ENCODE measurements at places on chromosomes 12 and 14.

- DNase-seq = no peak
Measured at GRCh38 chr12:89927226-89927698, 218.6 kb upstream of the ATP2B1 start.

- DNase-seq = no peak
Measured at GRCh38 chr12:2457933-2458414, 336.8 kb upstream of the FKBP4 start.

DNA sequence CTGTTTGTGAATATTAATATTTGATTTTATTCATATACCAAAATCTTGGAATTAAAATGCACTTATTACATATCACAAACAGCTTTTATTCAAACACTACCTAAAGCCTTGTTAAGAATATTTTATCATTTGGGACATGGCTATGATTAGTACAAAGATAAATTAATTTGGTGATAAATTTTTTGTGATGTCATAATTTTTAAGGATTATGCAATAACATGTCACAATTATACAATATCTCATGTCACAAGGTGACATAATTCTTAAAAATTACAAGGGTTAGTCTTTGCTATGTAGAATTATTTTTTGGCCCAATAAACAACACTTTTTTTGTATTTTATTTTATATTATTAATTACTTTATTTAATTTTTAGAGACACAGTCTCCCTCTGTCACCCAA is 113.7 kb downstream of the TMTC3 start:
- no peak for DNase-seq

GRCh38 chr12:103093499-103094106 is 136.1 kb downstream of the ASCL1 start:
- DNase-seq = no peak

GRCh38 chr12:49969027-49969426 is 3.7 kb upstream of the AQP6 start:
- DNase-seq = no peak

- no peak for DNase-seq
Measured at GRCh38 chr12:7362734-7363133, 58.9 kb downstream of the ACSM4 start.

- no peak for DNase-seq
Measured at GRCh38 chr12:50924131-50924438, 28.3 kb upstream of the HIGD1C start.

GRCh38 chr14:70359076-70359424 is 433 bp downstream of the COX16 start:
- DNase-seq = no peak

GRCh38 chr14:88882236-88882635 is 57.8 kb downstream of the TTC8 start:
- DNase-seq = no peak

DNA sequence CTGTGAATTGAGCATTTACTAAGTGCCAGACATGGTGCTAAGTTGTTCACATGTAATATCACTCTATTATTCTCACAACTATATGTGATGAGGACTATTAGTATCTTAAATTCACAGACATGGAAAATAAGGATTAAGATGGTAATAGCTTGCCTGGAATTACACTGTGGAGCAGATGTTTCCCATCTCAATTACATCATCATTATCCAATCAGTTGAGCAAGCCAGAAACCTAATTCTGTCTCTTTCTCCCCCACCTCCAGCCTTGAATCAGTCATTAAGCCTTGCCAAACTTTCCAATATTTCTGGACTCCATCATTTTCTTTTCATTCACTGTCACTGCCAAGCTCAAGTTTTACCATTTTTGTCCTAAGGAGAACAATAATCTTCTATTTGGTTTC is 287.8 kb upstream of the KITLG start:
- no peak for DNase-seq

- no peak for DNase-seq
Measured at GRCh38 chr12:52207895-52208294, 16.1 kb upstream of the KRT80 start.

DNA sequence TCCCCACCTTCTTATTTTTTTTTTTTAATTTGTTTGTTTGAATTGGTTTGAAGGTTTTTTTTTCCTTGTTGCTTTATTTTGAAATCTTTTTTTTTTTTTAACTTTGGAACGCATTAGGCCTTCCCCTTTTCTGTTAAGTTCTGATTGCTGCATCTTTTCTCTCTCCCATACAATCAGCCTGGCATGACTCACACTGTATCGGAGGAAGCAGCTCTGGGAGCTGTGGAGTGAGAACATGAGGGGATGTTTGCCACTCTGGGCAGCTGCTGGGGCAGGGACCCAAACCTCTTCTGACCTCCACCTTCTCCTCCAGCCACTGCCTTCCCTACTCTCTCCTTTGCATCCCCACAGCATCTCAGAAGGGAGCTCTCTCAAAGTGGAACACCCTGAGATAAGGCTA is 160.3 kb upstream of the FKBP4 start:
- no peak for DNase-seq

GRCh38 chr12:126860210-126860609 is 1406.8 kb upstream of the TMEM132C start:
- DNase-seq = no peak

GRCh38 chr14:24368562-24369252 is 723 bp downstream of the NFATC4 start:
- DNase-seq = no peak

DNA sequence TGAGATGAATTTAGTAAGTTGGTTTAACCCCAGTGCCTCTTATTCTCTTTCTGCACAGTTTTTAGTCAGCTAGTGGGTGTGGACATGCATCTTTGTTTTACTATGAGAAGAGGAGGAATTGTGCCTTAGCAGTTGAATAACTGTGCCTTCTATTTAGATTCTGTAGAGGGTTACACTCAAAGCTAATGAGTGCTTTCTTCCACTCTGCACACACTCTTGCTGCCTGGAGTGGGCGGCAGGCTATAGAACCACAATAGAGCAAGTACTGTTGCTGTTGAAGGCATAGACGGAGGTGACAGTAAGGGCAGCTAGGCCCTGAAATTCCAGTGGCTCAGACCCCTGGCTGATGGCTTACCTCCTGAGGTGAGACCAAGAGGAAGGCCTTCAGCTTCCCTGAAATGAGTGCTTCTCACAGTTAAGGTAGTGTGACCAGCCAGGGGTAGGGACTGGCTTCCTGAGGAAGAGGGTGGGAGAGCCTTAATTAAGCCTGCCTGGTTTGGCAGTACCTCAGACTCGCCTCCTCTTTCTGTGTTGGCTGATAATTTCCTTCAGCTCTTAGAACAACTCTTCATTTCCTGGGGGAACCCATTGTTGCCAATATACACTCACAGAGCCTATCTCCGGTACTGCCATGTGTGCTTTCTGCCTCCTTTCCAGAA is 24.7 kb downstream of the SUSD6 start:
- no peak for DNase-seq

GRCh38 chr12:124655698-124656516 is 88.5 kb upstream of the NCOR2 start:
- no peak for DNase-seq

- DNase-seq = no peak
Measured at GRCh38 chr12:4850857-4851380, 58.8 kb upstream of the KCNA1 start.

DNA sequence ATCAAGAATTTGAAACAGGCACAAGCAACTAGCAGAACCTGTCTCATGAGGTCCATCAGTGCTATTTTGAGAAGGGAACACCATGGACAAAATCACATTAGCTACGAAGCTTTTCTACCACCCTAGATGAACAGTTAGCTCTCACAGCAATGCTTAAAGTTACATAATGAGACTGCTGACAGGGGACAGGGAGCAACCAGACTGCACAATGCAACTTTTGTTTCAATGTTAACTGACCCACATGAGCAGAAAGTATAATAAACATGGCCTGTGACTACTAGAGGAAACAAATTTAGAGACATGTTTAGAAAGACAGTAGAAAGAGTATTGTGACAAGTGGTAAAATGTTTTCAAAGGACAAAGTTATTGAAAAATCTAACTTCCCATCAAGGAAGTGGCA is 282.8 kb downstream of the CEP128 start:
- DNase-seq = no peak

DNA sequence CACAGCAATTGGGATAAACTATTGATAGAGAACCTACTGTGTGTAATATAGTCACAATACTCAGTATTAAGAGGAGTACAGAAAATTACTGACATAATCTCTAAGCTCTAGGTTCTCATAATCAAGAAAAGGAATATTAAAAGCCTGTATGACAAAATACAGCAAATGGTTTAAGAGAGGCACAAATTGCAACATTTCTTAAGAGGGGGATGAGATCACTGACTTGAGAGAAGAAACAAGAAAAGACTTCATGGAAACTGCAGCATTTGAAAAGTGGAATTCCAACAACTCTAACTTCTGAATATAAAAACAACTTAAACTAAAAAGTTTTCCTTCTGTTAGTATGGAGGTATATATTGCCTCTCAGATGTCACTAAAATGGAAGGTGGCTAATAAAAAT is 89.7 kb downstream of the NUMB start:
- DNase-seq = no peak

GRCh38 chr14:103504991-103505565 is 17.6 kb downstream of the CKB start:
- DNase-seq = no peak

- DNase-seq = no peak
Measured at GRCh38 chr14:89618811-89619551, 201.9 kb upstream of the FOXN3 start.

All from hematopoietic multipotent progenitor cell treated with erythropoietin and hydrocortisone succinate and interleukin-3 and kit ligand, for 17 days (in vitro differentiated cells).